Fibroblast of upper back skin (primary cell): ENCODE measurements at places on chromosomes 7 and 10.

DNA sequence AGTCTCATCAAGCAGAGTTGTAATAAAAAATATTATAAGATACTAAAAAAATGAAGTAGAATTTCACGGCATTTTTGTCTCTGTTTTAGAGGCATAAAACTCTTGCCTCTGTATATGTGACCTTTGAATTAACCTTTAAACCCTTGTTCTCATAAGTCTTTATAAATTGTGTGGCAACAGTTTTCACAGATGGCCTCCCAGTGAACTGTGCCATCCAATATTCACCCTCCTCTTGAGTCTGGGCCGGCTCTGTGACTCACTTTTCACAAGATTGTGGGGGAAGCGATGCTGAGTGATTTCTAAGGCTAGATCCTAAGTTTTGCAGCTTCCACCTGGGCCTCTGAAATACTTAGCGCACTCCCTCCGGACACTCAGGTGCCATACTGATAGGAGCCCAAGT, 4.6 kb upstream of the USP6NL start:
- DNase-seq: no peak

GRCh38 chr10:27513451-27514191, 9.5 kb downstream of the RAB18 start:
- DNase-seq: peak; percentile 67

DNA sequence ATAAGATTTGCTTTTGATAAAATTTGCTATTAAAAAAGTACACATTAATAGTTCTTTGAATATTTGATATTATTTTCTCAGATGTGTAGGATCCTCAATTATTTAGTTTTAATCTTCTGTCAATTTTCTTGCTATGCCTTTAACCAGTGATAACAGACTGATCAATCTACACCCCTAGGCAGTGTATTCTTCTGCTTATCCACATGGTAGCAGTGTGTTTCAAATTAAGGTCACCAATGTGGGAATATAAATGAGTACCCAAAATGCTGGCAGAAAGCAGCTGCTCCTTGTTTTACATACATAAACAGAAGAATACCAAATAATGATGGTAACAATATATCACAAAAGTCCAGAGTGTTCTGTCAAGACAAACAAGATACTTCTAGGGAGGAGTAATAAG, 87.0 kb downstream of the SKAP2 start:
- no peak for DNase-seq

DNA sequence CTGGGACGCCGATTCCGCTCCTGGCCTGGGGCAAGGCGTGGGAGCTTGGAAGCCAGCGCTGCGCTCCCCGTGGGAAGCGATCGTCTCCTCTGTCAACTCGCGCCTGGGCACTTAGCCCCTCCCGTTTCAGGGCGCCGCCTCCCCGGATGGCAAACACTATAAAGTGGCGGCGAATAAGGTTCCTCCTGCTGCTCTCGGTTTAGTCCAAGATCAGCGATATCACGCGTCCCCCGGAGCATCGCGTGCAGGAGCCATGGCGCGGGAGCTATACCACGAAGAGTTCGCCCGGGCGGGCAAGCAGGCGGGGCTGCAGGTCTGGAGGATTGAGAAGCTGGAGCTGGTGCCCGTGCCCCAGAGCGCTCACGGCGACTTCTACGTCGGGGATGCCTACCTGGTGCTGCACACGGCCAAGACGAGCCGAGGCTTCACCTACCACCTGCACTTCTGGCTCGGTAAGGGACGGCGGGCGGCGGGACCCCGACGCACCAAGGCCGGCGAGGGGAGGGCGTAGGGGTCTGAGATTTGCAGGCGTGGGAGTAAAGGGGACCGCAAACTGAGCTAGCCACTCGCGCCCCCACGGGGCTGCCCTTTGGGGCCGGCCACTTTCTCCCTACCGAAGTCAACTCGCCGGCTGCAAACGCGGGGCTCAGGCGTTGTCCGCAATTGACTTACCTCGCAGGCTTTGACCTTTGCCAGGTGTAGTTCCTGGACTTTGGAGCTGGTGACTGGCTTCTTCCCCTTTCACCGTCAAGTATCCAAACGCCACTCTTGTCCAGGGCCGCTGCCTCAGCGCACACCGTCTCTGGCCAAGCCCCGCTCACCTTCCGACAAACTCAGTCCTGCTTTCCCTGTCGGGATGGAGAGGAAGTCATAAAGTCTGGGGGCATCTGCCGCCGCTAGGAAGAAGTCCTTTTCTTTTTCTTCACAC, at the start of gene SCIN:
Gene SCIN (plus strand): TSS at position 187 of the 928 bp plus-strand sequence. CDS start 67 bp downstream, at position 254.
- no peak for DNase-seq

- DNase-seq: no peak
These were observed 196.2 kb upstream of the SMIM30 start for GRCh38 chr7:113314594-113314993.

- peak; percentile 5 for DNase-seq
These were observed 1064.6 kb upstream of the LRRTM3 start for GRCh38 chr10:65861249-65861648.
